ENCODE measurements at places on chromosomes 1 and 21.
A peak's percentile ranks its signal among the peaks of the same experiment; 100 is the strongest.

DNA sequence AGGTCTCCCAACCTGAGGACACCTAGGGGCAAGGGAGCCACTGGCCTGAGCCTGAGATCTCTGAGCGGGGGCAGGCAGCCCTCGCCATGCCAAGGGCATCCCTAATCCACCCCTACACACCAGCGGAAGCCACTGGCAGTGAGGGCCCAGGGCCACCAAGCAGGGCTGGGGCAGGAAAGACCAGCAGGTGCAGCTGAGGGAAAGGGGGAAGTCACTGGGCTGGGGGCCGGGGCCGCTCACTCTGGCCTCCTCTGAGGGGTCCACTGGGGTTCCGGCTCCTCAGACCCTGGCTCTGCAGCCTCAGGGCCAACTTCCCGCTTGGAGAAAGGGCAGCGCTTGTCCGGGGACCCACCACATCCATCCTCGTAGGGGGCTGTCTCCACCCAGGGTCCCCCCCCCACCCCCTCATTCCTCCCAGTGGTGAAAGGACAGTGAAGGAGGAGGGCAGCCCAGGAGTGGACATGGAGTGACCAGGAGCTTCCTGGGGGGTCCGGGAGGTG, 42.5 kb upstream of the ACTRT2 start:
- no peak for DNase-seq

- DNase-seq: no peak
These were observed 19.6 kb downstream of the HSF2BP start for GRCh38 chr21:43639470-43640353.

- DNase-seq: no peak
These were observed 3.6 kb downstream of the KIAA0040 start for GRCh38 chr1:175188936-175189335.

- no peak for DNase-seq
These were observed 60.7 kb downstream of the GORAB start for GRCh38 chr1:170592591-170593111.

- DNase-seq: no peak
These were observed 444.9 kb upstream of the B3GALT2 start for GRCh38 chr1:193631306-193631705.

DNA sequence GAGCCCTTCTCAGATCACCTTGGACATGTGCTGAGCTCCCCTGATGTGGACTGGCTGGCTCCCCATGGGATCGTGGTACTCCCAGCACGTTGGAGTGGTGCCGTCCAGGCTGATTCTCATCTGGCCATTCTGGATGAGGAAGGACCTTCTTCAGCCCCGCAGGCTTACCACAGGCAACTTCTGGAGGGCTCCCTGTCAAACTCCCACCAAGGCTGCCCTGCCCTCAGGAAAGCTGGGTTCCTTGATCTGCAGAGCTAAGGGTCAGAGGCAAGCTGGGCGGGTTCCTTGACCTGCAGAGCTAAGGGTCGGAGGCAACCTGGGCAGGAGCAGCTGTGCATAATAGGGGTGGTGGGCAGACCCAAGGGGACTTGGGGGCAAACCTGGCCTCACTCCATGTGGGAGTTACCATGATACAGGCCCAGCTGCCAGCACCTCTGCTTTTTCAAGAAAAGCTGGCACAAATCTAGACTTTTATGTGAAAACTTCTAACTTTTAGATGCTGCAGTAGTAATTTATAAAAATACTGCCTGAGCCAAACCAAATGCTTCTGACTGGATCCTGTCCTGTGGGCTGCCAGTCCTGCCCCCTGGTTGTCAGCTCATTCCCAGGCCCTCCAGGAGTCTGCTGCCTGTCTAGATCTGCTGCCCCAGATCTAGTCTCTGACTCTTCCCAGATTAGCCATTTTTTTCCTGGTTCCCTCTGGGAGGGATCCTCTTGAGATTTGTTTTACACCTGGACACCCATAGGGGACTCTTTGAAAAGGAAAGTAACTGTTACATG, 5.6 kb upstream of the THEM5 start:
- DNase-seq: no peak

DNA sequence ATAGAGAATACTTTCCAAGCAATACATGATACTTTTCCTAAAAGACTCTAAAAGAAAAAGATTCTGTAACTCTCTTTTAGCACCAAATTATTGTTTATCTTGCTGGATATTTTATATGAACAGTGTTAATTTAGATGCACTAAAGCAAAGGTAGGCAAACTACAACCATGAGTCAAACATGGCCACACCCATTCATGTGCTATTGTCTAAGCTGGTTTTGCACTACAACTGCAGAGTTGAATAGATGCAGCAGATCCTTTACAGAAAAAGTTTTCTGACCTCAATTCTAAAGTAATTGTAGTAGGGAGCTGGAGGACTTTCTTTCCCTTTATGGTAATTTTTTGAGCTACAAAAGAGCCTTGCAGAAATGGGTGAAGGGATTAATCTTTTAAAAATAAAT, 19.4 kb downstream of the BLZF1 start:
- no peak for DNase-seq

DNA sequence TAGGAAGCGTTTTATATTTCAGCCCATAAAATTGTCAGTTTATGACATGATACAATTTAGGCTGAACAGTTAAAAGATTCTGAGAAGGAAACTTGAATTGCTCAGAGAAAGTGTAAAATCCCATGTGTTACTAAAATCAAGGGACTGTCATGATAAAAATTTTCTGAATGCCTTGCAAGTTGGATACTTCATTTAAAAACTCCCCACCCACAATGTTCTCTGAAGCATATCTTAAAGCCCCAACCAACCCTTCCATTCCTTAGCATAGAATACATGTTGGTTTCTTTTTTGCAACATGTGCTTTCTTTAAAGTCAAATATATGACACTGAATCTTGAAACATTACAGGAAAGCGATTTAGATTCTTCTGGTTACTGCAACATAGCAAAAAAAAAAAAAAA, 97.4 kb downstream of the MRPL39 start:
- no peak for DNase-seq

DNA sequence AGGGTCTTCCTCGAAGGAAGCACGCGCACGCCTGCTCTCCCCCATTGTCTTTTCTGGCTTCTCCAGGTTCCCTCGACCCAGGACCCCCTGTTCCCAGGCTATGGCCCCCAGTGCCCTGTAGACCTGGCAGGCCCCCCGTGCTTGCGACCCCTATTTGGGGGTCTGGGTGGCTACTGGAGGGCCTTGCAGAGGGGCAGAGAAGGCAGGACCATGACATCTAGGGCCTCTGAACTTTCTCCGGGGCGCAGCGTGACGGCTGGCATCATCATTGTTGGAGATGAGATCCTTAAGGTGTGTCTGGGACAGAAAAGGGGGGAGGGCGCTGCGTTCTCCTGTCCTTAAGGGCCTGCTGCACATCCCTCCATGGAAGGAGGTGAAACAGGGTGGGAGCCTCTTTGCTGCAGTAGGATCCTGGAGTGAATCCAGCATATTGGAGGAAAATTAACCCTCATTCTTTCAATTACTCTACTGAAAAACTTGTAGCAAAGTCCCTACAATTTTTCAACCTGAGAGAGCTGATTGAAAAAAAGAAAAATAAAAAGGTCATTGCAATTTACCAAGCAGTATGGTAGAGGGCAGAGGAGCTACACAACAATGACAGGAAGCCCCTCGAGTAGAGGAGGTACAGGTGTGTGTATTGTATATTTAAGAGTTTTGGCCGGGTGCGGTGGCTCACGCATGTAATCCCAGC, 777 bp downstream of the FLAD1 start:
- DNase-seq: no peak

DNA sequence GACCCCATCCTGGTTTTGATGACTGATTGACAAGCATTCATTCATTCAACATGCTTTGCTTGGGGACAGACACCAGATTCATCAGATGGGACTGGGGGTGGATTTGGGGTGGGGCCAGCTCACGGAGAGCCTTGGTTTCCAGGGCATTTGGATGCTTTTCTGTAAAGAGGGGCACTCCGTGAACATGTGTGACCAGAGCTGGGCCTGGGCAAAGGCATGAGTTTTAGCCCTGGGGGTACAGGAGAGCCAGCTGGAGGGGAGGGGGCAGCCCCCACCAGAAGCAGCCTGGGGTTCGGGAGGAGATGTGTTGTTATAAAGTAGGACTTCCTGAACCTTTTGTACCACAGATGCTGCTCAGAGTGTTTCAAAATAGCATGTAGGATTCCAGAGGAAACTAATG, 99.7 kb downstream of the RIPK4 start:
- no peak for DNase-seq

GRCh38 chr21:43372663-43373361, 54.1 kb downstream of the SIK1 start:
- DNase-seq: no peak

GRCh38 chr1:186974774-186975181, 146.0 kb downstream of the PLA2G4A start:
- no peak for DNase-seq

DNA sequence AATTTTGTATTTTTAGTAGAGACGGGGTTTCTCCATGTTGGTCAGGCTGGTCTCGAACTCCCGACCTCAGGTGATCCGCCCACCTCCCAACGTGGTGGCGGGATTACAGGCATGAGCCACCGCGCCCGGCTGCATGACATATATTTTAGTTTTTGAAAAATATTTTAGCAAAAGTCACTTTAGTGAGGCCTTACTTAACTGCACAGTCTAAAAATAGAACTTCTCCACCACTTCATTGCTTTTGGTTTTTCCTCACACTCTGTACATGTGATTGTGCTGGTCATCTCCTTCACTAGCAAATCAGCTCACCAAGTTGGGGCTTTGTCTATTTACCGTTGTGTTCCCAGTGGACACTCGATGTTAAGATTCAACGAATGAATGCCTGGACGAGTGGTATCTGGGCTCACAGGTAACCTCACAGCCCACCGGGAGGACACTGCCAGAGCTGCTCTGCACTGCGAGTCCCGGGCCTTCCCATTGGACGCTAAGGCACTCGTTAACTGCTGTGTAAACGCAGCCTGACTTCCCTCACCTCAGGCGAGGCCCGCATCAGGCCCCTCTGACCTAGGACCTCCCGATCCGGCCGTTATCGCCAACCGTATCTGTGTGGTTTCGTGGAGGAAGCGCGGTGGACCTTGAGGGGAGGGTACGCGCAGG, 14.0 kb upstream of the ZNF692 start:
- peak; percentile 43 for DNase-seq

- DNase-seq: no peak
These were observed 184.0 kb downstream of the CDC7 start for GRCh38 chr1:91684481-91685196.

- no peak for DNase-seq
These were observed 1495.3 kb downstream of the MRPL39 start for GRCh38 chr21:24112020-24112419.

DNA sequence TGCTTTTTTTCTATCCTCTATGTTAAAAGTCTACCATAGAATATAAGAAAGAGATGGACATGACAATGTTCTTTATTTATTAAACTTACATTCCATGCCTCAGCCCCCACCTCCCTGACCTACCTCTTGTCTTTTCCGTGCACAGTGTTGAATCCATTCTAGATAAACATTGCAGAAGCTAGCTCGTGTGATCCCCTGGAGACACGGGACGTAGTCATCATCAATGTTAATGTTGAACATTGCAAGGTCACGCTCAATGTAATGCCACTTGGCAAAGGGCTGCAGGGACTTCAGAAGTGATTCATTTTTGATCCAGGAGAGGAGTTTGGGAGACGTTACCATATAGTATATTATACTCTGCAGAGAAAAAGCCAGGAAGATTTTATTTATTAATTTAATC, 66.4 kb downstream of the NTPCR start:
- DNase-seq: no peak

DNA sequence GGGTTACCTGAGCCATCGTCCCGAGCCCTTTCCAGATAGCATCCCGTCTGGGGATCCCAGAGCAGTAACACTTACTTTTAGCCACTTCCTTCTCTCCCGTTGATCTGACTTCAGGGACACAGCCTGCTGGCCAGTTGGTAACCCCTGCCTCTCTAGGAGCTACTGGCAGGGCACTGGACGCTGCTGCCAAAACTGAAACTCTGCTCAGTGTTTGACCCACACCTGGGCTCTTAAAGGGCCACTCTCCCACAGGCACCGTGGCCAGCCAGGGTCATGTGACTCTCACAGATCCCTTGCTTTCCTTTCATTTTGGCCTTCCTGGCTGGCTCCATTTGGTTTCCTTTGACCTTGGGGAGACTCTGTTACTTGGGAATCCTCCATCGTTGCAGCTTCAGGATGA, at the start of gene PIGR:
Gene PIGR, minus strand, starts transcription at position 206 of the 400 bp plus-strand sequence. CDS start 5,935 bp downstream, outside the sequence.
- DNase-seq: no peak

DNA sequence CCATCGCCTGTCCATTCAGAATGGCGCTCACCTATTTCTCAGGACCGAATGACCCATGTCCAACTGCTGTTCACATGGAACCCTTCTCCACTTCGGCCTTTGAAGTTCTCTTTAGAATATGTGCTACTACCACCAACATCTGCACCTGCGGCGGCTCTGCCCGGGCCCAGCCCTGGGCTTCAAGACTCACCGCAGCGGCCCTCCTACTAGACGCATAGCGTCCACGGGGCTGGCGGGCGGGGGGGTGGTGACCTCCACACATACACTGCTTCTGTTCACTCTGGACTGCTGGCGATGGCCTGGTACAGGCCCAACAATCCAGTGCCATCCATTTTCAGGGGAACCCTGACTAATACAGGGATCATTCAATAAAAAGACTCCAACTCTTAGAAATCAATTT, 394.2 kb downstream of the VAV3 start:
- DNase-seq: no peak

DNA sequence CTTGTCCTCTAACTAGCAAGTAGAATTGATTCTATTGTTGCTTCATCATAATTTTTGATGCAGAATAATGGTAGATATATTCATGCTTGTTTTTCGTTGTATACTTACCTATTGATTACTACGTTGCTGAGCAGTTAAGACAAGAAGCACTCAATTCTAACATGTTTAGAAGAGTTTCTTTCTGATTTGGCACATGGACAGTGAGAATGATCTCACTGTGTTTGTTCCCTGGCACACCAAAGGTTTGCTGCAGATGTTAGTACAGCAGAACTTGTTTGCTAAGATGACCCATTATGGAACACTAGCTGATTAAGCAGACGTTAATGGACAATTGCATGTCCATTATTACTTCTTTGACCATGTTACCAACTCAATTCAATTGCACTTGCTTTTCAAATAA, 184.7 kb upstream of the SGIP1 start:
- no peak for DNase-seq

DNA sequence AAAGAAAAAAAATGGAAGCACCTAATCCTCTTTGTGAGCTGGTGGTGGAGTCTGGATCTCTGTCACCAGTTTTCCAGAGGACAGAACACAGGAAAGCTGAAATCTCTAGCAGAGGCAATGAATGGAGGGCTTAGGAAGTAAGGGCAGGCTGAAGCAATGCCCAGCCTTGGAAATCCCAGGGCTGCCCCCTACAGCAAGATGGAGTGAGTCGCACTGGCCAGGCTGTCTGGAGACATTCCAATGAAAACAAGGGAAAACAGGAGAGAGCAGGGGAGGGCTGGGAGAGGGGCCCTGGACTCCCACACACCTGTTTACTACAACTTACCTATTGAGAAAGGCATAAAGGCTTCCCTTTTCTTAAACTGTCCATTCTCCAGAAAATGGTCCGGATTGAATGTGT, 25.9 kb downstream of the CYP2J2 start:
- DNase-seq: no peak

All from NCI-H1092 (cell line).